Activated CD4-positive, alpha-beta T cell treated with anti-CD3 and anti-CD28 coated beads, Interleukin-2, Interleukin-4, amounts not matched to agents 100 ng/mL and 50 ng/mL, durations not matched to agents 16 hours and 8 hours (primary cell): ENCODE measurements at places on chromosomes 7 and 10.
A peak's percentile ranks its signal among the peaks of the same experiment; 100 is the strongest.

- no peak for DNase-seq
Measured at GRCh38 chr10:79350407-79351154, 3.3 kb downstream of the PPIF start.

GRCh38 chr7:11026452-11027359 is 53.0 kb downstream of the PHF14 start:
- no peak for DNase-seq

DNA sequence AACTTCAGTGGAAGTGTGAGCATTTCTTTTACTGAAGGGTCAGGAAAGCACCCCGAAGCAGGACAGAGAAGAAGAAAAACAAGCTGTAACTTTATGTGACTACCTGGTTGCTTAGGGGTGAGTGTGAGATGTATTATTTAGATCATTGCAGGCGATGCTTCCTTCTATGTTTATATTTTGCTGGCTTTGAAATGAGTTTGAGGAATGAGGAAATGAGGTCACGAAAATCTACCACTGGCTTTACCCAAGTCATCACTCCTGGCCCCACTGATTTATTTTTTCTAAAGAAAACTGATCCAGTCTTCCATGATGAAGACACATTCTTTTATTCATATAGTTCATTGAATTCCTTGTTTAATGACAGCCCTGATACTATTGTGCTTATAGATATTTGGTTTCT is 716.6 kb upstream of the FZD8 start:
- DNase-seq = no peak

DNA sequence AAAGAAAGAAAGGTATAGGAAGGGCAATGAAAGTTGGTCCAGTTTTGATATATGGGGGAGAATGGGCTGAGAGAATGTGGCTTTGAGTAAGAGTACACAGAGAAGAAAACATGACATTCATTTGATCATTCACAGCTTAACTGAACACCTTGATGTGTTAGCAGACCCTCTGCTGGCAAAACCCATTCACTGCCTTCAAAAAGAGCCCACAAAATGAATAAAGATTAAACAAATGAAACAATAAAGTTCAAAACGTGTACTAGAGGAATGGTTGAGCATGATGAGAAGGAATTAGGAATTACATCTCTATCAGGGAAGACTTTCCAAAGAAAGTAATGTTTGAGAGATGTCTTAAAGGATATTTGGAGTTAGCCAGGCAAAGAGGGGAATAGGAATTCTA is 2.1 kb downstream of the WEE2 start:
- no peak for DNase-seq

DNA sequence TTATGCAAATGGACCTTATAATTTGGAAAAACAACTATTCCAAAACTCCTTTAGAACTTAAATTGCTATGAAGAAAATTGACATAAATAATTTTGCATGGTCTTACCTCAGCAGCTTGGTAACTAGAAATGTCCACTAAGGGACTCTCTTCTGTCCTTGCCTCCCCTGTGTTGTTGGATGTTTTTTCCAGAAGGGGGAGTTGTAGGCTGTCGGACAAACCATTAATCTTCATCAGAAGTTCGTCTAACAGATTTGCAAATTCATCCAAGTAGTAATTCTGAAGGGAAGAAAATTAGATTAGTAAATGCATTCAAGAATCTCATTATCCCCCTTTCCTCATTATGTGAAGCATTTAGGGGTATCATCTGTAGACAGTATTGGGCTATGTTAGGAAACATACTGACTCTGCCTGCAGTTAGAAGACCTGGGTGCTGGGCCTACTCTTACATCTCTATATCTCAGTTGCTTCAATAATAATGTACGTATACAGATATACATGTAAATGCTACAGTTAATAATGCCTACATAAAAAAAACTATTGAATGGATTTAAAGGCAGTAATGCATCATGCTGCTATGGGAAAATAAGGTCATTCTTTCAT is 155.6 kb downstream of the PKD1L1 start:
- no peak for DNase-seq

DNA sequence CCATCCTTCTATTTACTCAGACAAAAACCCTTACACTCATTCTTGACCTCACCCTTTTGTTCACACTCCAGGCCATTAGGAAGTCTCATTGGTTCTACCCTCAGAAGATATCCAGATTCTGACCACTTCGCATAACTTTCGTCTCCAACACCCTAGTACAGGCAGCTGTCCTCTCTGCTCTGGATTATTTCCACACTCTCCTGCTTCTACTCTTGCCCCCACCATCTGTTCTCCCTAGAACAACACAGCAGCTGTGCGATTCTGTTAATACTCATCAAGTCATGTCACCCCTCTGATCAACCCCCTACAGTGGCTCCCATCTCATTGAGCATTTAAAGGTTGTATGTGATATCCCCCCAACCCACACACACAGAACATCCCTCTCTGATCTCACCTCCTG is 15.5 kb upstream of the TRIL start:
- no peak for DNase-seq

GRCh38 chr10:80532571-80532970 is 5.1 kb upstream of the SH2D4B start:
- DNase-seq = no peak

- no peak for DNase-seq
Measured at GRCh38 chr10:106078895-106079576, 1085.5 kb downstream of the SORCS1 start.

DNA sequence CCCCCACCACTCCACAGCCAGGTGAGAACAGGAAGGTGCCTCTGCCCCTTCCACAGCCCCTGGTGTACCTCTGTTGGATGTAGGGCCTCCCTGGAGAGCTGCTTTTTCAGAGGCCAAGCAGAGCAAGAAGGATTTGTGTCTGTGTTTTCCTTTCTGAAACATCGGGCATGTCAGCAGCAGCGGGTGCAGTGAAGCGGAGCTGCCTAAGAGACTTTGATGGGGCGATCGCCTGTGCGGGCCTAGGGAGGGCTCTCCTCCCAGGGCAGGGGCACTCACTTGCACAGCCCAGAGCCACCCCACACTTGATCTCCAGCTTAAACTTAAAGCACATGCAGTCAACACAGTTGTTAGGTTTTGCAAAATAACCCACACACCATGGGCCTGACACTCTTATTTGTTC is 324.7 kb downstream of the ACTR3B start:
- DNase-seq = no peak

GRCh38 chr10:93548376-93549071 is 17.9 kb upstream of the FFAR4 start:
- no peak for DNase-seq

- DNase-seq = no peak
Measured at GRCh38 chr10:1138529-1138928, 82.3 kb downstream of the WDR37 start.

DNA sequence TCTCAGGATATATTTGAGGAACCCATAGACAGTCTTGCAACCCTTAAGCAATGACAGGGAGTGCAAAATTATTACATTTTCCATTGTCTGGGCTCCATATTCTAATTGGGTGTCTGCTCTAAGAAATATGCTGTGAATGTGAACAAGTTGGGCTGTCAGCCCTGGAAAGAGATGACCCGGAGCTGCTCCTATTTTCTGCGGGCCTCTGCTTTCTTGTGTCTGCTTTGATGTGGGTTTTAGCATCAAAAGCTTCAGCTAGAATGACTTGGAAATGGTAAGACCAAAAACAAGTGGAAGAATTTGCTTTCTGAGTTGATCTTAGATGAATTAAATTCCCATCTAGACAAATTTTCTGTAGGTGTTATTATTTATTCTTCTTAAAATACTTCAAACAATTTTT is 343.6 kb upstream of the IGFBP3 start:
- DNase-seq = no peak

- no peak for DNase-seq
Measured at GRCh38 chr7:130669085-130669700, 645 bp upstream of the COPG2 start.

DNA sequence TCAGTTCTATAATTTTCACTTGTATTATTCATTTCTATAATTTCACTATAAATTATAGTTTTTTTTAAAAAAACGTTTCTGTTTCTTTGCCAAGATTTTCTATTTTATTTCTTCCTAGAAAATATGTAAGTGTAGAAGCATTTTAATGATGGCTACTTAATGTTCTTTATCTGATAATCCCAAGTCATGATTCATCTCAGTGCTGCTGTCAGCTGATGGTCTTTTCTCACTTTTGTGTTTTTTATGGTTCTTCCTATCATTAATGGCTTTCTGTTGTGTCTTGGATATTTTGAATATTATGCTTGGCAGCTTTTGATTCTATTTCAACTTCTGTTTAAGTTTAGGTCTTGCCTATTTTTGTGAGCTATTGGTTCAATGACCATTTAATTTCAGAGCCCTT is 268.6 kb downstream of the BAMBI start:
- no peak for DNase-seq

DNA sequence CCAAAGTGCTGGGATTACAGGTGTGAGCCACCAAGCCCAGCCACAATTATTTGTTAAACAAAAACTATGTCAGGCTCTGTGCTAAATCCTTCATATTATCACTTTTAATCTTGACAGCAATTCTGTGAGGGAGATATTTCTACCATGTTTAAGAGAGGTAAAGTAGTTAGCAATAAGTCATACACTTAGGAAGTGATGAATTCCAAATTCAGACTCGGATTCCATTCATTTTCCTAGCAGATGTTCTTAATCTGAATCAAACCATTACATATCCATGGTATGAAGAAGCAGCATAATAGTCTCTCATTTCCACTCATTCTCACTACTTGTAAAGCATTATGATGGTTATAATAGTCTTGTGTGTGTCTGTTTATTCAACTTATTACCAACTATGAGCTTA is 2.9 kb upstream of the CD36 start:
- no peak for DNase-seq

GRCh38 chr7:12458520-12459131 is 55.0 kb upstream of the VWDE start:
- peak; percentile 49 for DNase-seq

DNA sequence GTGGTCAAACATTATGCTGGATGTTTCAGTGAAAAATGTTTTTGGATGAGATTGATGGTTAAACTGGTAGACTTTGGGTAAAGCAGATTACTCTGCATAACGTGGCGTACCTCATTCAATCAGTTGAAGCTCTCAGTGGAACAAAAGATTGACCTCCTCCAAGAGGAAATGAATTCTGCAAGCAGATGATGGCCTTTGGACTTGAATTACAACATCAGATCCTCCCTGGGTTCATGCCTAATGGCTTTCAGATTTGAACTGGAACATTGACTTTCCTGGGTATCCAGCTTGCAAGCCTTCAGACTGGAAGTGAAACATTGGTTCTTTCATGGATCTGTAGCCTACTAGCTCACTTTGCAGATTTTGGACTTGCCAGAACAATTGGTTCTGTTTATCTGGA is 169.3 kb upstream of the MALRD1 start:
- DNase-seq = no peak

- DNase-seq = no peak
Measured at GRCh38 chr7:91710881-91711280, 169.6 kb downstream of the MTERF1 start.

- no peak for DNase-seq
Measured at GRCh38 chr10:128046953-128047290, 79.3 kb downstream of the MKI67 start.

DNA sequence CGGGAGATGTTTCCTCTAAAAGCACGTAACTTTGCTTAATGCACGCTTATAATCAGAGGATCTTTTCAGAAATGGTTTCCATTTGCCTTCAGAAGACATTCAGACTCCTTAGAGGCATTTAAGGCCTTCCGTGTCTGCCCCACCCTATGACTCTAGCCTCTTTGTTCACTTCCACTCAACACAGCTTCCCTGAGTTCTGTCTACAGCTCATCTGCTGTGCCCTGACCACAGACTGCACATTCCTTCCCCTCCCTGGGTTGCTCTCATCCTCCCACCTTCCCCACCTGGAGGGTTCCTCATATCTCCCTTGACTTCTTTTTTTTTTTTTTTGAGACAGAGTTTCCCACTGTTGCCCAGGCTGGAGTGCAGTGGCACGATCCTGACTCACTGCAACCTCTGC is 16.6 kb downstream of the FBH1 start:
- no peak for DNase-seq

- DNase-seq = no peak
Measured at GRCh38 chr7:44323381-44324203, 1.8 kb downstream of the CAMK2B start.

- no peak for DNase-seq
Measured at GRCh38 chr10:90289037-90289436, 568.8 kb downstream of the HTR7 start.

GRCh38 chr10:31146491-31147209 is 115.0 kb upstream of the ZNF438 start:
- no peak for DNase-seq

GRCh38 chr7:144518360-144518759 is 114.9 kb upstream of the NOBOX start:
- DNase-seq = no peak

GRCh38 chr10:114573330-114574045 is 84.6 kb downstream of the ABLIM1 start:
- no peak for DNase-seq

DNA sequence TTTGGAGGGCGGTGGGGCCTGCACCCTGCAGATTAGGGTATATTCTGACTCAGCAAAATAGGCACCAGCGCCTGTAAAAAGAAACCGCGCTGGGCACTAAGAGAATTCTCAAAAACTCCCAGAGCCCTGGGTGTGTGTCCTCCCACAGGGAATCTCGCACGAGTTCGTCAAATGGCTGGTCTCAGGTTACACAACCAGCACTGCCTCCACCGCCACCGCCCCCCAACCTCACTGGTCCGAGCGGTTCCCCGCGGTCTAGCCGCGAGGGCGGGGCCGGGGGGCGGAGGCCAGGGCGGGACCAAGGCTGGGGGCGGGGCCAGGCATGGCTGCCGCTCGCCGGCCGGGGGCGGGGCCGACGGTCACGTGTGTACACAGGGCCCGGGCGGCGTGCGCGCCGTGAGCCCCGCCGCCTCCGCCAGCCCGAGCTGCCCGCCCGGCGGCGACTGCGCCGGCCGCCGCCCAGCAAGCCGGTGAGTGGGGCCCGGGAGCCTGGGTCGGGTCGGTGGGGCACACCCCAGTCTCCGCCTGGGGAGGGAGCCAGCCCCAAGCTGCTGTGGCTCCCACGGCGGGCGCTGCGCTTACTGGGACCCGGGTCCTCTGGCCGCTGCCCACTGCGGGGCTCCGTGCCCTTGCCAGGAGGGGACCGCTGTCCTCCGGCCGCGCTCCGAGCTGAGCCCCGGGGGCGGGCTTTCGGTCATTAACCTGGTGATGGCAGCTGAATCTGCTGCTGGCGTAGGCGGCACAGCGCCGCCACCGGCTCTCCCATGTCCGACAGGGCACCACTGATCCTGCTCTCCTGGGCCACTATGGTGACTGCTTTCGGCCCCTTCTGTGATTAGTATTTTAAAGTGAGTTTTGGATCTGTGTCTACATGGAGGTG is at the start of gene GPR146:
Gene GPR146 (plus strand): TSS at position 358 of the 880 bp plus-strand sequence. CDS start 12,970 bp downstream, outside the sequence.
- peak; percentile 94 for DNase-seq

DNA sequence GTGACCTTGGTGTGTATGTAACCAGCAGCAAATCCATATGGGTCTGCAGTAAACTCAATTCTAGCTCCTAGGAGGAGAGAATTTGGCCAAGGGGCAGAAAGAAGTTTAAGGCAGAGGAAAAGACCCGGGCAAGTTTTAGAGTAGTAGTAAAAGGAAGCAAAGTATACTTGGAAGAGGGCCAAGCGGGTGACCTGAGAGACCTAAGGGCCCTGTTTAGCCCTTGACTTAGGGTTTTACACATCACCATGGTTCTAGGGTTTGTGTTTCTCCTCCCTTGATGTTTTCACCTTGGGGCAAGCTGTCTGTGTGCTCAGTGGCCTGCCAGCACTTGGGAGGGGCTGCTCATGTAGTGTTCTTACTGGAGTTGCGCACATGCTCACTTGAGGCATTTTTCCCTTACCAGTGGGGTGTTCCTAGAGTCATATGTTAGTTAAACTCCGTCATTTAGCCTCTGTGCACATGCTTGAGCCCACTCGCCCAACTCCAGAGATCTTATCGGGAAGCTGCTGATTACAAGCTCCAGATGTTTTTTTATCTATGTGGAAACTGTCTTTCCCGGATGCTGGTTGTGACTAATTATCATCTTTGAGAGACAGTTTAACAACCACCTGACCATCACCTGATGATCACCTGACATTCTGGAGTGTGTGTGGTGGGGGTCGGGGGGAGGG is 137.6 kb upstream of the PRSS1 start:
- no peak for DNase-seq
